ENCODE measurements at places on chromosomes 6 and 20. TPM values are rescaled to one million over a fixed set of nuclear protein-coding genes. Genes with fewer than 3 reads are reported as not detected.

- H3K27me3 ChIP-seq: no peaks in the 10 kb centered on the region
- no peak overlapping the region for H3K4me3 ChIP-seq
- H3K36me3 ChIP-seq: no peaks in the 10 kb centered on the region
- DNase-seq: peak; percentile 12
- no peak overlapping the region for H3K27ac ChIP-seq
These were observed 314.0 kb upstream of the RSPO3 start for GRCh38 chr6:126804332-126805064.

- peak; percentile 51 for DNase-seq
- no peaks in the 10 kb centered on the region for H3K4me1 ChIP-seq
- no peak overlapping the region for H3K27ac ChIP-seq
- H3K4me3 ChIP-seq: no peak overlapping the region
These were observed 38.1 kb upstream of the GCLC start for GRCh38 chr6:53582963-53583362.

DNA sequence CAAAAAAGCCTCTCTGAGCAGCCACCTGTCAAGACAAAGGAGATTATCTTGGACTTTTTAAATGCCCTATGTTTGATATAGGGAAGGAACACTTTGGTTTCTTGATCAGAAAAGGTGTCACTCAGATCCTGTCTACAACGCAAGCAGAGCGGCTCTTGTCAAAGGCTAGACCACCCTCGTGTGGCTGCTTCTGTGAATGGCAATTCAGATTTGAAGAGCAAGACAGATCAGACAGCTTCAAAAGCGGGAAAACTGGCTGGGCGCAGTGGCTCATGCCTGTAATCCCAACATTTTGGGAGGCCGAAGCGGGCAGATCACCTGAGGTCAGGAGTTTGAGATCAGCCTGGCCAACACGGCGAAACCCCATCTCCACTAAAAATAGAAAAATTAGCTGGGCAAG is 10.1 kb upstream of the NXT1 start:
- H3K36me3 ChIP-seq: no peaks in the 10 kb centered on the region
- H3K27me3 ChIP-seq: no peaks in the 10 kb centered on the region

DNA sequence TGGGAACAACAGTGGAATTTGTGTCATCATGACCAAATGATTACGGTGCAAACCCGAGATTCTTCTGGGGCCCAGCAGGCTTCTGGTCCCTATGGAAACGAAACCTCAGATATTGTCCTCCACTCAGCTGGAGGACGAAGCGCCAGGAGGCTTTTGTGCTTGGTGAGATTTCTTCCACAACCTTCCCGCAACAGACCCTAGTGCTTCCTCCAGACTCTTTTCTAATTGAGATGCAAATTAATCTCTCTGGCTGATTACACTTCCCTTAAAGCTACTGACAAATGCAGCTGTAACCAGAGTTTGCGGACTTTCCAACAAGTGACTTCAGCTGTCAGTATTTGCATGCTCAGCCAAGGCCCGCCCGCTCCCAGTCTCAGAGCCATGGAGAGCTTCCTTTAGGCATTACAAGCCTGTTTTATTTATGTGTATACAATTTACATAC is 96.0 kb downstream of the INSM1 start:
- no peaks in the 10 kb centered on the region for H3K4me1 ChIP-seq
- H3K27me3 ChIP-seq: no peaks in the 10 kb centered on the region
- H3K36me3 ChIP-seq: peaks cover 9% of the 10 kb centered on the region
- no peak overlapping the region for H3K4me3 ChIP-seq
- no peak overlapping the region for H3K27ac ChIP-seq

GRCh38 chr6:150185732-150186117 is 42.9 kb downstream of the PPP1R14C start:
- H3K4me1 ChIP-seq: peaks cover 8% of the 10 kb centered on the region
- H3K4me3 ChIP-seq: no peak overlapping the region
- H3K27me3 ChIP-seq: no peaks in the 10 kb centered on the region
- no peaks in the 10 kb centered on the region for H3K36me3 ChIP-seq
- no peak overlapping the region for H3K27ac ChIP-seq

DNA sequence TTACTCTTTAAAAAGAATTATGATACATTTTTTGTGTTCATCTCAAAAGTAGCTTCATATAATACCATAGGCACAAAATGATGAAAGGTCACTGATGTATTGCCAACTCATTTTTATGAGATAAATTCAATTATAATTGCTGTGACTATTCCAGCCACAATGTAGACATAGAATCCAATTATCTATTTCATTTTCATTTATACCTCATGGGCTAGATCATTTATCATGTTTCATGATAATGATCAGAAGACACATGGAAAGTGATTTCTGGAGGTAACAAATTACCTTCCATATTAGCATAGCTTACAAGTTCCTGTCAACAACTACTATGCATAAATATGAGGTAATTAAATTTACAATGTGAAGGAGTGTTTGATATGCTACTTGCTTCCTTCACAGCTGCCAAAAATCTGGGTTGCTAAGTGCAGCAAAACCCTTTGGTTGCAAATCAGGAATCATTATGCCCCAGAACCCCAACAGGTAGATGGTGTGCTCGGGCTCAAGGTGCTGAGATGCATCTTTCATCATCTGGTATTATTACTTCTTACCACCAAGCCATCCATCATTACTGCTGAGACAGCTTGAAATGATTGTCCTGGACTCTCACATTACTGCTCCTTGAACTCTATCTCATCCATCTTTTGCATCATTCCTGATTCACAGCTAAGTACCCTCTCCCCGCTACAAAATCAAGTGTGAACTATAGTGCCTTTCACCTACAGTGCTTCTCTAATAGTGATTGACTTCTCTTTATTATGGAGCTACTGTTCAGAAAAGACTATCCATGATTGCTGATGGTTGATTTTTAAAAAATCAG is 306.0 kb upstream of the THEMIS start:
- no peak overlapping the region for H3K4me3 ChIP-seq
- DNase-seq: no peak
- H3K27ac ChIP-seq: no peak overlapping the region
- H3K36me3 ChIP-seq: peaks cover 11% of the 10 kb centered on the region
- H3K27me3 ChIP-seq: no peaks in the 10 kb centered on the region

GRCh38 chr6:131251590-131252199 is 116.4 kb downstream of the AKAP7 start:
- peaks cover 7% of the 10 kb centered on the region for H3K4me1 ChIP-seq
- no peaks in the 10 kb centered on the region for H3K27me3 ChIP-seq
- H3K4me3 ChIP-seq: peak overlapping the region; percentile 78
- H3K36me3 ChIP-seq: no peaks in the 10 kb centered on the region
- DNase-seq: no peak

DNA sequence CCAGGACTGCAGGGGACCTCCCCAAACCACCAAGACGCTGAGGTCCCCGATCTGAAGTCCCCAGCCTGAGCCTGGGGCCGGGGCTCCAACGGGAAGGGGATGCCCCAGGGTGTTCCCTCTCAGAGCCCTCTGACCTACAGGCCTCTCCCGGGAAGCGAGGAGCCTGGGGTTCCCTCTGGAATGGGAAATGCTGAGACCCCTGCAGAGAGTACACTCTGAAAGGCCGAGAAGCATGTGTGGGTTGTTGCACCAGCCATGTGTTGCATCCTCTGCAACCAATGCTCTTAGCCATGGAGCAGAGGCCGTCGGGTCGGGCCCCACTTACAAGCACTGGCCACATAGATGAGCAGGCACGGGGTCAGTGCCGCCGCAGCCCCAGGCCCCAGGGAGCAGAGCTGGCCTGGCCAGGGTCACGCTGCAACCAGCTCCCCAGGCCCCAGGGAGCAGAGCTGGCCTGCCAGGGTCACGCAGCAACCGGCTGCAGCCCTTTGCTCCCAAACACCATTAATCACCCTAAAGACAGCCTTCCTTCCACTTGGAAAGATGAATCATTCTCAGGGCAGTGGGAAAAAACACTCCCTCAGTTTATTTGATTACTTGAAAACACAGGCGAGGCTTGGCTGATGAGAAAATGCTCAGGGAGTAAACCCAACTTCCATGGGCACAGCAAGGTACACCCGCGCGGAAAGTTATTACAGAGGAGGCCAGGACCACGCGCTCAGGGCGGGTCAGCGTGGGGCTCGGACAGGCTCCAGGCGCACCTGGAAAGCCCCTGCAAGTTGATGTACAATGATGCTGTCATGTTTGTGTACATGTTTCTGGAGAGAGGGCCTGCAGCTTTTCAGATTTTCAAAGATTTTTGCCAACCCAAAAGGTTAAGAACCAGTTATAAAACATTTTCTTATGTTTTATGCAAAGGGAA is 78.0 kb upstream of the AFDN start:
- H3K27ac ChIP-seq: no peak overlapping the region
- DNase-seq: peak; percentile 27
- H3K4me1 ChIP-seq: peaks cover 15% of the 10 kb centered on the region

Gene SIRPD
- 0.19 TPM for polyA plus RNA-seq

DNA sequence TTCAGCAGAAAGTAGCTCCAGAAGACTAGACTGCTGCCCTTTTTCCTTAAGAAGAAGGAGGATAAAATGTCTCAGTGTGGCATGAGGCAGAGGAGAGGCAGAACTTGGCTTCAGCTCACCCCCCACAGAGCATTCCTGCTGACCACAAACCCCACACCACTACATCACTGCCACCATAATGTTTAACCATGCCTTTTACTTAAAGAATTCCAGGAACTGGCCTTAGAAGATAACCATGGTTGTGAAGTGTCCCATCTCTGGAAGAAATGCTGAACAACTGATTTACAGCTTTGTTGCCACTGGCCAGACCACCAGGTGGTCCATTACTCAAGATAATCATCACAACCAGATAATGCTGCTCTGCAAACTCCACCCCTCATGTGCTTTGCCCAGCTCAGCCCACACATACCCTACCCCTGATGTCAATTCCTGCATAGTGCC is 154.1 kb downstream of the CD24 start:
- no peaks in the 10 kb centered on the region for H3K36me3 ChIP-seq
- no peak overlapping the region for H3K27ac ChIP-seq
- no peaks in the 10 kb centered on the region for H3K27me3 ChIP-seq
- H3K4me3 ChIP-seq: no peak overlapping the region
- no peak for DNase-seq

Gene DEFB128
- polyA plus RNA-seq: not detected

DNA sequence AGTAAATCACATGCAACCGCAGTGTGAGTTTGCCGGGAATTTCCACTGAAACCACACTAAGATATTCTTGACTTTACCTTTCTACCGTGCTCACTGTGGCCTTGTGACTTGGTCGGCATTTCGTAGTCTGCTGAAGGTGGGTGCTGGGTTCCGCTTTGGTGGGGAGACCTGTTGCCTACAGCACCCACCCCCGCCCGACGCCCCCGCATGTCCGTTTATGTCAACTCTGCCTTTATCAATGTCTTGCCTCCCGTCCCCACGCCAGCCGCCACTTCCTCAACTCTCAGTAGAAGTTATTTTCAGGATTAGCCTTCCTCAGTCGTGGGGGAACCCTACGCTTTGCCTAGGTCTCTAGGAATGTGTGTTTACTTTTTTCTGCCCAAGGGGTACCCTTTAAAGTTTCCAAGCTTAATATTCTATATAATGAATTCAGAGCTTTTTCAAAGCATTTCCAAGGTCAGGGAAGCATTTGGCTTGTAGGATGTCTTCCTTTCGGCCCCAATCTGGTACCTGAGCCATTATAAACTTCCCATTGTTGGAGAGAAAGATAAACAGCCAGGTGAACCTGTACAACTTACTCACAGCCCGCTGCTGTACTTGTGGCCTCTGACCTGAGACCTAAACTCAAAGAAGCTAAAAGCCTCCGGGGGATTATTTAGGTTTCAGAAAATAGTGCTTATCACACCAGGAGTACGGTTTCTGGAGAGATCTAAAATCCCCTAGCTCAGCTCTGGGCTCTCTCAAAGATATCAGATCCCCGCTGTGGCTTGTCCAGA is 54.2 kb downstream of the TBC1D7 start:
- no peaks in the 10 kb centered on the region for H3K4me1 ChIP-seq
- H3K36me3 ChIP-seq: no peaks in the 10 kb centered on the region
- no peaks in the 10 kb centered on the region for H3K27me3 ChIP-seq
- H3K4me3 ChIP-seq: no peak overlapping the region

Data from large intestine (tissue), 12 donors.